ENCODE measurements at places on chromosomes 11 and 22.
A peak's percentile ranks its signal among the peaks of the same experiment; 100 is the strongest.

DNA sequence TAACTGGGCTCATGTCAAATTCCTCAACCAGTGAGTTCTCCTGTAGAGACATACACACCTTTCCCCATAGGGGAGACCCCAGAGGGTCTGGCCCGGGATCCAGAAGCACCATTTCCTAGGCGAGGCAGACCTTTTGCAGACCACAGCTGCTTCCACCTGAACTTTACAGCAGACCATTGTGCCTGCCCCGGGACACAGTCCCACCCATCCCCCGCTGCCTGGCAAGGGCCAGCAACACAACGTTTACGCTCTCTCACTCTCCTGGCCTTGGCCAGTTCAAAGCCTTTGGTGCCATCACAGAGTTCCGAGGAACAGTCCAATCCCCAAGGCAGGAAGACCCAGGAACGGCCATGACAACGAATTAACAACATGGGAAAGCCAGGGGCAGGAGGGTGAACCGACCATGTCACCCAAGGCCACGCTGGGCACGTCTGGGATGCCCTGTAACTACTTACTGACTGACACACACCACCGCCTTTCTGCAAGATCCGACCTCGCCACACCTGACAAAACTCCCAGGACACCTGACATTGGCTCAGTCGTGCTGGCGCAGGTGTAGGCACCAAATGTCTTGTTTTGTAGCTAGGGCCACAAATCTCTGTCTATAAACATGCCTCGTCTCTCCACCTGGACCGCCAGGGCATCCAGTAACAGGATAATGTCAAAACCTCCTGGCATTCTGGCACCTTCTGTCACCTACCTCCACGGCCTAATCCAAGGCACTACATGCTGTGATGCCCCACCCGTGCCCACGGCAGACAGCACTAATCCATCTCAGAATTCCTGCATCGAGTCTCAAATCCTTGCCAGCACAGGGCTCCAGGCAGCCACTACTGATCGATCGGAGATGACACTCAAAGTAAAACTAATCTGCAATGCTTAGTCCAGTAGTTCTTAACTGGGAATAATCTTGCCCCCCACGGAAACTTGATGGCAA lies 51.3 kb downstream of the MYH9 start:
- DNase-seq: no peak

- peak; percentile 88 for DNase-seq
Measured at GRCh38 chr11:96045622-96046456, 121.9 kb upstream of the MTMR2 start.

GRCh38 chr11:19962801-19963175 lies 197.5 kb downstream of the DBX1 start:
- DNase-seq: no peak

DNA sequence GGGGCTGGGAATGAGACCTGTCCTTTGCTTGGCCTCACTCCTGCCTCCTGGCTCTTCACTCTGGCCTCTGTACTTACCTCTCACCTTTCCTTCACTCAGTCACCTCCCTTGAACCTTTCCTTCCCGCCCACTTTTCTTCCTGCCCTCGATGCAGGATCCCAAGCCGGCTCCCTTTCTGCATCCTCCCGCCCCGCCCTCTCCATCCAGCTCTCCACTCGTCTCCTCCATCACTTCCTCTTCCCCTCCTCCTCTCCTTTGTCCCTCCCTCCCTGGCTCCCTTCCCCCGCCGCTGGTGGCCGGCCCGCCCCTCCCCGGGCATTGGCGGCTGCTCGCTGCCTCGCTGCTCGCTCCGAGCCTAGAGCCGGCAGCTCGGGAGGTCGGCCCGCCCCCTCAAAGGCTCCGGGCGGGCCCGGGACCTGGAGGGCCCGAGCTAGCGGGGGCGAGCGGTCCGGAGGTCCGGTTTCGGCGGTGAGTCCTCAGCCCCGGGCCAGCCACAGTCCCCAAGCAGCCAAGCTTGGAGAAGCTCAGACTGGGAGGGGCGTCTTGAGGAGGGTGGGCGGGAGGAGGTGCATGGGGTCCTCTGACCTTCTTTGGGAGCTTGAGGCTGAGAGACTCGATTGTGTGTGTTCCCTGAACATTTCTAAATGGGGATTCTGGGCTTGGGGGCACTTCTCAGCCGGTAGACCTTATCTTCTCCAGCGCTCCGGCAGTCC lies 13.8 kb downstream of the PHLDB1 start:
- peak; percentile 68 for DNase-seq

DNA sequence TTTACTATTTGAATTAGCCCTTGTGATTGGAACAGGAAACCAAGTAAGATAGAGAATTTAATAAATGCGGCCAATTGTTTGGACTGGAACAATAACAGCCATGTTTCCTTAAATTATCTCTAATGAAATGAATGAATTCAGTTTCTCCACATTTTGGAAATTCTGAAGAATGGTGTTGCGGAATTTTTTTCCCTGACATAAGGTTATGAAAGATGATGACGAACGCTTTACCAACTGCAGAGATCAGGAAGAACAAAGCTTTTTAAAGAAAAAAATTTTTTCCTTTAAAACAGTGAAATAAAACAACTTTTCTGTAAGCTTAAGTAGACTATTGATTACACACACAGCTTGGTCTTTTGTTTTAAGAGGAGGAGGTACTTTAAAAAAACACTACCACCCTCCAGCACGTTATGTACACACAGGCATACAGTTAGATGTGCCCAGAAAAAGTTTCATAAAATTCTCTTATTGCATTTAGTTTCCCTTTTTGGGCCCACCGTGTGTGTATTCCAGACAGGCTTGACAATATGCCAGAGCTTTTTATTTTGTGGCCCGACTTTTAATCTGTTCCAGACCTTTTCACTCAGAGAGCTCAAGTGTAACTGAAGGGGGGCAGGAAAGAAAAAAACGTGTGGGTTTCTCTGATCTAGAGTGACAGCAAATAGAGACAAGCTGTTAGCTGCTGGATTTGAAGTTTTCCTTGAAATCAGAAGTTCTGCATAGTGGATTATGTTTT lies 77.3 kb downstream of the YAP1 start:
- DNase-seq: no peak

DNA sequence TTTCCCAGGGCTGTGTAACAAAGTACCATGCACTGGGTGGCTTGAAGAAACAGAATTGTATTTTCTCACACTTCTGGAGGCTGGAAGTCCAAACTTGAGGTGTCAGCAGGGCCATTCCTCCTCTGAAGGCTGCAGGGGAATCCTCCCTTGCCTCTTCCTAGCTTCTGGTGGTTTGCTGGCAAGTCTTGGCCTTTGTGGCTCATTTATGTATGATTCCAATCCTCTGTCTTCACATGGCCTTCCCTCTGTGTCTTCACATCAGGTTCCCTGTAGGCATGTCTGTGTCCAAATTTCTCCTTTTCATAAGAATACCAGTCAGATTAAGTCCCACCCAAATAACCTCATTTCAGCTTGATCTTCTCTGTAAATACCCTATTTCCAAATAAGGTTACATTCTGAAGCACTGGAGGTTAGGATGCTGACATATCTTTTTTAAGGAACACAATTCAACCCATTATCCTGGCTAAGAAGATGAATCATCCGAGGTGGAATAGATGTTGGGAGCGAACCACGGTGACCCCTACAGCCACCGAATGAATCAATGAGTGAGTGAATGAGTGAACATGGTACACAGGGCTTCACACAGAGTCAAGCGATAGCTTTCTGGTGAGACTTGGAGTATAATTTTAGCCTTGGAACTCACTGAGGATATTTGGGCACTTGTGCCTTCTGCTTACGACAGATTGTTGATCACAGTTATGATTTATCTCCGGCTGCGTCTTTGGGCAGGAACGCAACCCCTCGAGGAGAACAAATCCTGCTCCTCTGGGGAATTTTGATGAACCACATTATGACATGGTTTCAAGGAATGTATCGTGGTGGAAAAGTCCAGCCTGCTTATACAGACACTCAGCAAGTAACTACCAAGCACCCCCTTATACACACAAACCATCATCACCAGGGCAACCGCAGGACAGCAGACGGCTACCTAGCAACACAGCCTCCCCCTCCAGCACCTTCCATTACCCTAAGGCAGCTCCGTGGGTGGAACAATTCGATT lies 34.3 kb upstream of the MICAL2 start:
- DNase-seq: no peak

DNA sequence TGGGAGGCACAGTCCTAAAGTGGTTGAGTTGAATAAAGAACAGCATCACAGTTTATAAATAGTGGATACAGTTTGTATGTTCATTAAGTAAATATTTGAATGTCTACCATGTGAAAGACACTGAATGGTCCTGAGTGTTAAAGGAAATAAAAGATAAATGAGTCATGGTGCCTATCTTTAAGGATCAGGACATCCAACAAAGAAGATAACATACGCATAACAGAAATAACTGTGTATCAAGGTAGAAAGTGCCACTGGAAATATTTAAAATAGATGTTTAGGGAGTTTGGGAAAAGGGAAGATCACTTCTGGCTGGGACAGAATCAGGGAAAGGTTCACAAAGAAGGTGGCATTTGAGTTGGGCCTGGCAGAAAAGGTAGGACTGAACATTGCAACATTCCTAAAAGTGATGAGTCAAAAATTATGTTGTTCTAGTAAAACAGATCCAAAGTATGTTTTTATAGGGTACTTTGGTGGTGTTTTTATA lies 41.5 kb downstream of the CSTPP1 start:
- DNase-seq: no peak

DNA sequence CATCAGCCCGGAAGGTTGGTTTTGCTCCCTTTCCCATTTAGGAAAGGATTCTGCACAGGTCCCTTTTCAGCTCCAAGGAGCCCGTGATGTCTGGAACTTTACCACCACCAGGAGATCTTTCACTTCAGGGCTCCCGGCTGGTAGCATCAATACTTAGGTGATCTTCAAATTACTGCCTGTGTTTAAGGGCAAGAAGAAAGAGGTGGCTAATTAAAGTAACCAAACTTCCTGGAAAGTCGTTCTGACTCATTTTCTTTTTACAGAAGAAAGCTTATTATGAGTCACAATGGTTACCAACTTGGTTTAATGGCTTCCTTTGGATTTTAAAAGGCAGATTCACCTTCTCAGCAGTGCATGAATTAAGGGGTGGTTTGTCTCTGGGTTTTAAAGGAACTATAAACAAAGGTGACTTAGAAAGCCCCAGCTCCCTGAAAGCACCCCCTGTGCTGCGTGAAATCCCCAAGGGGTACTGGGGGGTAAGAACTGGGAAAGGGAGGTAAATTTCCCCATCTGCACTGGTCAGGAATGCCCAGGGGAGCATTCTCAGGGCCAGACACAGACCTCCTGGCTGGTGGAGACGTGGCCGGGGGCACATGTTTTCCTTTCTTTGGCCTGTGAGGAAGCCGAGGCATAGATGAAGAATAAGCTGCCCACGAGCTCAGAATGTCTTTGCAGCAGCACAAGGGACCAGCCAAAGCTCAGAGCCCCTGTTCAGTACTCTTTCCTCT lies 8.8 kb downstream of the POU2F3 start:
- DNase-seq: no peak

- no peak for DNase-seq
Measured at GRCh38 chr11:11628651-11629050, 6.8 kb upstream of the GALNT18 start.

DNA sequence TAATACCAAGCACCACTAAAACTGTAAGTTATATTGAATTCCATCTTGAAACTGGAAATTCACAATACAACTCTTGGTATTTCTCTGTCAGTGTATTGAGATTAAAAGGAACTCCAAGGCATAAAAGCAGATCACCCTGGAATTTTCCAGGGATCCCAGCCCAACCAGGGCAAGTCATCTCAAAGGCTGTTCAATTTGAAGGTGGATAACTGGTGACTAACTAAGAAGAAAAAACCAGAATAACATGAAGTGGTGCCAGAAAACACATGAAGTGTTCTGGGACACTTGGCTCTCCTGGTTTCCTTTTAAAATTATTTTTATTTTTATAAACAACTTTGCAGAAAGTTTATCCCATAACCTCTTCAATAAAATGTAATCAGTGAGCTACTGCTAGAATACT lies 7.8 kb upstream of the BMAL1 start:
- DNase-seq: no peak

- no peak for DNase-seq
Measured at GRCh38 chr22:49157529-49158339, 669.9 kb downstream of the BRD1 start.

DNA sequence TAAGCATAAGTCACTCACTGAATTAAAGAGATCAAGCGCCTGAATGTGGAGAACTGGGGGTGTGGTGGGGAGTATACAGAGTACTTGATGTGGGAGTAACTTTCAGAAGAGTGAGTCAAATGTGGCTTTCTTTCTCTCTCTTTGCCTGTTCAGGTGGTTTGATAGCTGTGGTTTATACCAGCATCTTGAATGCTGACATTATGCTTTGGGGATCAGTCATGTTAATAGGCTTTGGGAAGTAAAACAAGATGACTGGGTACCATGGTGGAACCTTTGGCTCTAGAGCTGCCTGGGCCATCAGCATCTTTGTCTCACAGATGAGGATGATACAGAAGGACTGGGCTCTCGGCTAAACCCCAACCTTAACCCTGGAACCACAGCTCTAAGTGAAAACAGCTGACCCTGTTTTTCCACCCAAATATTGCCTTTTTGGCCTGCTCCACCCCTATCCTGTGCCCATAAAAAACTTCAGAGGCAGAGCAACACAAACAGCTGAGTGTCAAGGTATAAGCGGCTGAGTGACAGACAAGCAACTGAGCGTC lies 58.2 kb upstream of the GNAZ start:
- DNase-seq: no peak

DNA sequence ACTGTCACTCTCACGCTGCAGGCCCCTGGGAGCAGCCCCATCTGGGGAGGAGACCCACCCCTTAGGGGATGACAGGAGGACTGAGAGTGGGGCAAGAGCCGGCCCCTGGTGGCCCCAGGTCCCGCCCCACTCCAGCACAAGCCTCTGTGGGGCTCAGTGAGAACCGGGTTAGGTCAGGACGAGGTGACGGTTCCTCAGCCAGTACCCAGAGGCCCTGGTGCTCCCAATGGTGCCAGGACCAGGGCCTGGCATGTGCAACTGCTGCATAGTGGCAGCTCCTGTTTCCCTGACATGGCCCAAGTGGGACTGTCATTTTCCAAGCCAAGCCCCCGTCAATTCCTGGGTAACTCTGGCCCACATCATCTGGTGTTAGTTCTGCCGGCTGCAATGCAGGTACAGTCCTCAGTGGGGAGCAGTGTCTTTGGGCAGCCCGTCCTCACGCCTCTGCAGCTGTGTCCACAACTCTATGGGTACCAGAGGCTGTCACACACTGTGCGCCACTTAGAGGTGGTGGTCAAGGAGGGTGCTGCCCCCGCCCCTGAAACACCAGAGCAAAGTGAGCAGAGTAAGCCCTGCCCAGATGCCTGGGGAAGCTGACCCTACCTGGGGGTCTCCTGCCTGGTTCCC lies 15.9 kb downstream of the CHID1 start:
- DNase-seq: no peak

DNA sequence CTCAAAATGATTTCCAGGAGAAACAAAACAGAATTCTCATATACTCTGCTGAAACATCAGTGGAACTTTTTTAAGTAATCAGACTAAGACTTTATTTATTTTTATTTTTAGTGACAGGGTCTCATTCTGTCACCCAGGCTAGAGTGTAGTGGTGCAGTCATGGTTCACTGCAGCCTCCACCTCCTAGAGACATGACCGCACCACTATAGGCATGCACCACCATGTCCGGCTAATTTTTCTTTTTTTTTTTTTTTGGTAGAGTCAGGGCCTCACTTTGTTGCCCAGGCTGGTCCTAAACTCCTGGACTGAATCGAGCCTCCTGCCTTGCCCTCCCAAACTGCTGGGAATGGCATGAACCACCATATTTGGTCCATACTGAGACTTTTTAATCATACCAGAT lies 42.9 kb downstream of the PRDM10 start:
- DNase-seq: no peak

- no peak for DNase-seq
Measured at GRCh38 chr11:118406599-118407166, 5.3 kb downstream of the ATP5MG start.

Measured in RPMI8226 (cell line).